KBM-7 (cell line): ENCODE measurements at places on chromosomes 2 and 18.

DNA sequence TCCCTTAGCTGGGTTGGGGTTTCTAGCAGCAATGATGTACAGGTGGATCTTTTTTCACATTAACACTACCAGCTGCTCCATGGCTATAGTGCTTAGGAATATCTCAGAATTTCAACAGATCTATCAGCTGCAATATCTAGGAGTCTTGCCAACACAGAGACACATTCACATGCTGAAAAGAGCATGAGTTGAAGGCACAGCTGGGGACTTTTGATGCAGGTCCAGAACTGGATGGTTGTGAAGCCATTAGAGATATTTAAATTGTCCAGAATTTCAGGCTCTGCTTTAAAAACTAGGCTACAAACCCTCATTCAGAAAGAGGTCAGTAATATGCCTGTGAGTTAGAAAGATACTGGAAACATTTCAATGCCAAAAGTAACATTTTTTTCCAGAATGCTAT is 122.2 kb upstream of the CCDC195 start:
- no peak for DNase-seq

- peak; percentile 60 for DNase-seq
Measured at GRCh38 chr2:28360058-28360717, 32.5 kb upstream of the FOSL2 start.

GRCh38 chr2:116874021-116874420 is 940.5 kb upstream of the DDX18 start:
- no peak for DNase-seq

- no peak for DNase-seq
Measured at GRCh38 chr2:96137321-96138178, 752 bp downstream of the ASTL start.

- DNase-seq, result no peak
Measured at GRCh38 chr2:241540401-241540770, 18.2 kb upstream of the BOK start.

DNA sequence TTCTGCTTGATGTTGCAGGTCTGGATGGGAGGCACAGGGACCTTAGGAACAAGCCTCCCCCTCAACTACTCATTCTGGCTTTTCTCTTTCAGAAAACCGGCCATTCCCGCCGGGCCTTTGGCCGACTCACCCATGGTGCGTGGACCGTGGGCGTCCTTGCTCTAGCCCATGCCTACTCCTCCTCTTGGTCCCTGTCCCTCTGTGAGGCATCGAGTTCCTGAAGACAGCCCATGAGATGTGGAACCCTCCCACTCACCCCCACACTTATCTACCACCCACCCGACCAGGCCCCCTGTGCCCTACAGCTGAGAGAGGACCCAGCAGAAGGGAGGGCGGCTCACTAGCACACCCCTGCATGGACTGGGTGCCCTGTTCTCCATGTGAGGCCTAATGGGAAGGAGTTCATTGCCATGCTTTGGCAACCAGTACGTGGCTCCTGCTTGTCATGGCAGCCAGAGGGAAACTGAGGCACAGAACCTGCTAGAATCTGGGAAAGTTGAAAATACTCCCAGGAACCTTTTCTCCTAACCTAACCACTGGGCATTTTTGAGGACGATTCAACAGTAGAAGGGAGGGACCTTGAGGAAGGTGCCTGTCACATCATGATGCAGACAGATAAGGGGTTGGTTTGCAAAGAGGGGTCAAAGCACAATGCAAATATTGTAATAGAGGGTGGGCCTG is 8.5 kb downstream of the SPEG start:
- no peak for DNase-seq

DNA sequence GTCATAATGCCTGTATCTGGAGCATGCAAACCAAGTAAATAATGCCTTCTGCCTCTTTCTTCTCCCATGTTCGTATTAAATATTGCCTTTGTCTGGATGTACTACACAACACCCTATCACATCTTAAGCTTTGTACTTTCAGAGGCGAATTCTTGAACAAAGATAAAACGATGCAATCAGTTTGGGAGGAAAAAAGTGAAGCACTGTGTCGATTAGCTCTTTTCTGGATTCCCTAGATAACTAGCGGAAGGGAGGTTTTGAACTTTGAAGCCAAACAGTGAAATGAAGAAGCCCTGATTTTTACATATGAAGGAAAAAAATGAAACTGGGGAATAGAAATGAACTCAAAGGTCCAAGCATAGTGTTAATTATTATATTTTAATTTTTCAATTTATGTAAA is 44.7 kb downstream of the CAVIN2 start:
- DNase-seq, result no peak

GRCh38 chr18:50719471-50720324 is 100.1 kb downstream of the MRO start:
- DNase-seq, result no peak

GRCh38 chr18:73151086-73151485 is 283.3 kb upstream of the NETO1 start:
- no peak for DNase-seq

DNA sequence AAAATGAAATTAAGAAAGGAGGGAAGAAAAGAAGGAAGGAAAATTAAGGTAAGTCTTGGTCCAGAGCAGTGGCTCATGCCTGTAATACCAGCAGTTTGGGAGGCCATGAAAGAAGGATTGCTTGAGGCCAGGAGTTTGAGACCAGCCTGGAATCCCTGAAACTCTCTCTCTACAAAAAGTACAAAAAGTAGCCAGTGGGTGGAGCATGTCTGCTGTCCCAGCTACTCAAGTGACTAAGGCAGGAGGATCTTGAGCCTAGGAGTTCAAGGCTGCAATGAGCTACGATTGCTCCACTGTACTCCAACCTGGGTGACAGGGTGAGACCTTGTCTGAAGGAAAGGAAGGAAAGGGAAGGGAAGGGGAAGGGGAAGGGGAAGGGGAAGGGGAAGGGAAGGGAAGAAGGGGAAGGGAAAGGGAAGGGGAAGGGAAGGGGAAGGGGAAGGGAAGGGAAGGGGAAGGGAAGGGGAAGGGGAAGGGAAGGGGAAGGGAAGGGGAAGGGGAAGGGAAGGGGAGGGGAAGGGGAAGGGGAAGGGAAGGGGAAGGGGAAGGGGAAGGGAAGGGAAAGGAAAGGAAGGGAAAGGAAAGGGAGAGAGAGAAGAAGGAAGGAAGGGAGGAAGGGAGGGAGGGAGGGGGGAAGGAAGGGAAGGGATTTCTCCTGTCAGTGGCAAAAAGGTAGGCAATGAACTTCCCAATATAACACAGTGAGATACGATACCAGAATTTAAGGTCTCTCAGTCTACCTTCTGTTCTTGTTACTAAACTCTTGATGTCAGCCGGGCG is 412.8 kb downstream of the CMPK2 start:
- peak; percentile 7 for DNase-seq

GRCh38 chr2:229403296-229403695 is 132.2 kb upstream of the PID1 start:
- DNase-seq, result no peak

GRCh38 chr2:200438251-200438650 is 71.6 kb downstream of the KCTD18 start:
- no peak for DNase-seq

DNA sequence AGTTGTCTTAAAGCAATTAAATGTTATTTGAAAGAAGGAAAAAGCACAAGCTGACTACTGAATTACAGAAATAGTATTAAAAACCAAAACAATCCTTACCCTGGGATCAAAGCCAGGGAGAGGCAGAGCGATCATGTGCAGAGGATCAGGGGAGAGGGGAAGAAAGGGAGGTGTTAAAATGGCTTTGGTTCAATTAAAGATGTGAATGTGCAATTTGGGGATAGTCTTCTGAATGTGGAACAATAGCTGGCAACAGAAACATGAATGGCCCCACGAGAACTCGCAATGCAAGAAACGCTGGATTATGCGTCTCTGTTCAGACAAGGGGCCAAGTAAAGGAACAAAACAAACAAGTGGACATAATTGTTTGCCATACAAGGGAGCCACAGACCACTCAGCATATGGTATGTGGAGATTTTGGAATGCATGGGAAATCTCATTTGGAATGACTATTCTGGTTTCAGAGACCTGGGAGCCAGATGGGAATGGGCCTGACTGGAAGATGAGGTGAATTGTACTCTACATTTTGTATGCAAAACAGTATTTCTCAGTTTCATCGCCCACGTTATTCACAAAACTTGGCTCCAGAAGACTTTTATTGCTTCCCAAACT is 155.4 kb downstream of the SLC4A3 start:
- no peak for DNase-seq

- DNase-seq, result no peak
Measured at GRCh38 chr18:78780719-78781600, 198.7 kb upstream of the SALL3 start.

DNA sequence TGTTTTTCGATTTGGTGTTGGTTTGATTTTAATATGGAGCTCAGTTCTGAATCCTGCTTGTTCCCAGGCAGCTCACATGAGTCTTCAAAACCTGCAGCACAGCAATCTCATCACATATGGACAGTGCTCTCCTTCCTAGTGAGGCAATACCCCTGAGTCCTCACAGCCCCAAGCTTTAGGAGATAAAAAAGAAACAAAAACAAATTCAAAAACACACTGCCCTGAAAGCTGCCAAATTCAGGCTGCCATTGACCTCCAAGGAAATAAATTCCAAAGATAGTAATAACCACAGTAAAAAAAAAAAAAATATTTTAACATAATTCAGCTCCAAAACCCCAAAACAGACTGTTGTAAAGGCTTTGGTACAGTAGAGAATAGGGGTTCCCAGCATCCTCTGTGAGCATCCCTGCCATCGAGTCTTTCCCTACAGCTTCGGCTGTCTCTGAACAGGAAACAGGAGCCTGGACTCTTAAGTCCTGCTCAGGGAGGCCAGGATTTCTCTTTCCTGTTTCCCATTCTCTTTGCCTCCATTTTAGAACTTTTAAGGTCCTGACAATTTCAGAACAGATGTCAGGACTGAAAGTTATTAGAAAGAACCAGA is 14.7 kb upstream of the SP3 start:
- DNase-seq, result no peak

DNA sequence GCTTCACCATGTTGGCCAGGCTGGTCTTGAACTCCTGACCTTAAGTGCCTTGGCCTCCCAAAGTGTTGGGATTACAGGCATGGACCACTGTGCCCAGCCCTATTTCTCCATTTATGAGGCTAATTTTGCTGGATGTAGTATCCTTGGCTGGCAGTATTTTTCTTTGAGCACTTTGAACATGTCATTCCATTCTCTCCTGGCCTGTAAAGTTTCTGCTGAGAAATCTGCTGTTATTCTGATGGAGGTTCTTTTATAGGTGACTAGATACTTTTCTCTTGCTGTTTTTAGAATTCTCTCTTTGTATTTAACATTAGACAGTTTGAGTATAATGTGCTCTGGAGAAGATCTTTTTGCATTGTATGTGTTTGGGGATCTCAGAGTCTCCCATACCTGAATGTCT is 9.1 kb downstream of the RFTN2 start:
- DNase-seq, result no peak
